NCI-H774 (cell line): ENCODE measurements at places on chromosomes 11 and 22.
A peak's percentile ranks its signal among the peaks of the same experiment; 100 is the strongest.

DNA sequence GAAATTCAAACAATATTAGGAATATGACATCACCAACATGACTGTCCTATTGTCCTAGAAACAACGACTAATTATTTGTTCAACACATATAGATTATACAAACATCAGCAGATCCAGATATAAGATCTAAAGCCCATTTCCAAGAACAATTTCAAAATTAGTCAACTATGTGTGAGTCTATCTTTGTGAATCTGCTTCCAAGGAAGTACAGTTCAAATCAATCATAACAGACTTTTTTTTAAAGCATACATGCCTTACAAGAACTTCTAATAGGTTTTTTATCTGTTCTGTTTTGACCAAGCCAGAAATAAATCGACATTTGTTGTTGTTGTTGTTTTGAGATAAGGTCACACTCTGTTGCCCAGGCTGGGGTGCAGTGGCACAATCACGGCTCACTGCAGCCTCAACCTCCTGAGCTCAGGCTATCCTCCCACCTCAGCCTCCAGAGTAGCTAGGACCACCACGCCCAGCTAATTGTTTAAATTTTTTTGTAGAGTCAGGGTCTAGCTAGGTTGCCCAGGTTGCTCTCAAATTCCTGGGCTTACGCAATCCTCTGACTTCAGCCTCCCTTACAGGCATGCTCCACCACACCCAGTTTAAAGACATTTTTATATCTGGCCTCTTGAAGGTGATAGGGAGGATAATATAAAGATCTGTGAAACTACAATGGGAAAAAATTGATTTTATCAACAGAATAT, 54.8 kb downstream of the DENND5A start:
- no peak for DNase-seq

DNA sequence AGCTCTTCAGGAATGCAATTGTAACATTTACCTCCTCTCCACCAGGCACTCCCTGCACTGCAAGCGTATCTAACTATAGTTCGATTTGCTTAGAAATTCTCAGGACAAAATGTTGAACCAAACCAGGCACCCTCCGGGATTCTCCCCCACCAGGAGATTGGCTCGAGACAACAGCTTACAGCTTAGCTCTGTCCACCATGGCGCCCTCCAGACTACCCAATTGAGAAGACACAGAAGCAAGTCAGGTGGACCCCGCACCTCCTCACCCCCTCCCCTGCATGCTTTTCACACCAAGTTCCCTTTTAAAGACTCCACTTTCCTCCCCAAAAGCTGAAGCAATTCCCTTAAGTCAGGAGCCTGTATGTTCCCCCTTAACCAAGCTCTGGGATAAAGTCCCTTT, 34.7 kb upstream of the RFPL3 start:
- DNase-seq = no peak

- DNase-seq = peak; percentile 30
Observed at GRCh38 chr11:131823772-131824171, 453.4 kb downstream of the NTM start.

DNA sequence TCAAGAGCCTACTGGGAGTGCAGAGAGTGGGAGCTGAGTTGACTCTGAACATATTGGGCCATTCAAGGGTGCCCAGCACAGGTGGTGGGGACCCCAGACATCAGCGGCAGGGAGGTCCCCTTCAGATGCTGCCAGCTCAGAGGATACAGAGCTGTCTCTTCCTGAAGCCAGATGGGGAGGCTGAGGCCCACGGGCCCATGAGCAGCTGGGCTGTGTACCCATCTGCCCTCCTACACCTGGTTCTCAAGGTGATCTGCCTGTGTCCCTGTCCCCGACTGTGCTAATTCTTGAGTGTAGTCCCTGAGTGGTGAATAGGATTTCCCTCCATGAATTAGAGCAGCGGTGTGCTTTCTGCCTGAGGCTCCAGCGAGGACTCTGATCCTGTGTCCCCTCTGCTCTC, 76.3 kb downstream of the MICAL2 start:
- DNase-seq = no peak

DNA sequence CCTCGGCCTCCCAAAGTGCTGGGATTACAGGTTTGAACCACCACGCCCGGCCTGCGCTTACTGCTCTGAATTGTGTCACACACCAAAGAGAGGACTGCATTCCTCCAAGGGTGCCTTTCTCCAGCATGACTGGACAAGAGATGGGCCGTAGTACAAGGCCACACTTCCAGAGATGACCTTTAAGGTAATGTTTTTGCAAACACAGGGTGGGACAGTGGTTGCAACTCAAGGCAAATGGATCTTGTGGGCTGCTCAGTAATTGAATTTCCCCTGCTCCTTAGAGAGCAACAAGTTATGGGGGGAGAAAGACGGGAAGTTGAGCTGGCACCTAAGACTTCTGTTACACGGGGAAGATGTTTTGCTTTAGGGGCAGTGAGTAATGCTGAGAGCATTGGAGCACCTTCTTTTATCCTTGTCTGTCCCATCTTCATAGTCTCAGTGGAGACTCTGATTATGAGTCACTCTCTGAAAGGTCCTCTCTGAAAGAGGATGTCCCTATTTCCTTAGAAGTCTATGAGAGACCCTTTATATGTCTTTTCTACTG, 66.3 kb downstream of the C11orf91 start:
- no peak for DNase-seq

DNA sequence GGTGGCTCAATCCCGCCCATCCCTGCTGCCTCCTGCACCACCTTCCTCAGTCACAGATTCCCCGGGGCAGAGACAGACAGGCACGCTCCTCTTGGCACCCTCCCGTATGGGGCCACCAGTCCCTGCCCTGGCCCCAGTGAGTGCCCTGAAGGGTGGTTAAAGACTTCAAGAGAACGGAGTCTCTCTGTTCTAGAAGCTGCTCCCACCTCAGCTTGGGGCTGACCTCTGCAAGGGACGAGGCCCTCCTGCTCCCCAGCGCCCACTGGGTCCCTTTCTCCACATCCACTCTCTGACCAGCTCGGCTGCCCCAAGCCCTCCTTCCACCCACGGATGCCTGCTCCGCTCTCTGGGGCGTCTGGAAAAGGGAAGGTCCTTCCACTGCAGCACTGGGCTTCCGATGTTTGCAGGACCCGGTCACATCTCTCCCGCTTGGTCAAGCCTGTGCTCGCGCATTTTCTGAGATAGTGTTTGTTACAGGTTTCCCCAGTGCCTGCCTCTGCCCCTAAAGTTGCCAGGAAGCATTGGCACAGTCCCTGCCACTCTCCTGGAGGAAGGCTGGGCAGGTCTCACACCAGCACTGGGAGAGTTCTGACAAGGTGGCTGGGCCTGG, 1487.9 kb downstream of the TBC1D22A start:
- DNase-seq = no peak

- DNase-seq = no peak
Observed at GRCh38 chr22:50621356-50621880, 6.5 kb downstream of the ARSA start.

DNA sequence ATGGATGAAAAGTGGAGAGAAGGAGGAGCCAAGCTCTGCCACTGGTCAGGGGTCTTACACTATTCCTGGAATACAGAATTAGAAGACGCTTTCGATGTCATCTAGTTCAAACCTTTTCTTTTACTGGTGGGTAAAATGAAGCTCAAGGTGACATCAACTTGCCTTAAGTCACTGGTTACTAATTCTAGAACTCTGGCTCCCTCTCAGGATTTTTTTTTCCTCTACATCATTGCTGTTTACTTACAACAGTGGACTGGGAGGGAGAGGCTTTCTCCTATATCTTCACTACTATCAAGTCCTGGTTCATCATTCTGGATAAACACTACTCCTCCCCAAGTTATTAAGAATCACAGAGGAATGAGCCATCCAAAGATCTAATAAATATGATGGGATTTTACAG, 82.9 kb downstream of the ETS1 start:
- DNase-seq = no peak

- DNase-seq = no peak
Observed at GRCh38 chr22:43449831-43450225, 38.0 kb downstream of the MPPED1 start.

GRCh38 chr11:78651923-78652842, 77.5 kb upstream of the NARS2 start:
- no peak for DNase-seq

DNA sequence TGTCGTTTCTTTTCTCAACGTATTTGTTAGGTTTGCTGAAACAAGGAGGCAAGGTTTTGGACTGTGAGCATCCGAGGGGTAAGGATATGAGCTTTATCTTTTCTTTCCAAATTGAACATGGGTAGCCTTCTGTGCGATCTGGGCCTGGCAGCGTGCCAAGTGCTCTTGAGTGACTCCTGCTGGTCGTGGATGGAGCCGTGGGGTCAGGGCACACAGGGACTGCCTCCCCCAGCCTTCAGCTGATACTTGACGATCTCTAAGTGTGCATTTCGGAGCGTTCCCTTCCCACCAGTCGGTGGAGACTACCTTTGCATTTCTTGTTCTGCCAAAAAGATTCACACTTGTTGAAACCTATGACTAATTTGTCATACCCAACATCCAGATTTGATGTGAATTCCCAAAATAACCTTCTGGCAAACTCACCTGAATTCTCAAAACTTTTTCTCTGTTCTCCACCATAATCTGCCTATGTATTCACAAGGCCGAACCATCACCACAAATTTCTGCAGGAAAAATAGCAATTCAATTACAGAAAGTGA, 40.1 kb upstream of the CLMP start:
- DNase-seq = no peak

GRCh38 chr11:8820401-8820800, 90.6 kb upstream of the AKIP1 start:
- DNase-seq = no peak

DNA sequence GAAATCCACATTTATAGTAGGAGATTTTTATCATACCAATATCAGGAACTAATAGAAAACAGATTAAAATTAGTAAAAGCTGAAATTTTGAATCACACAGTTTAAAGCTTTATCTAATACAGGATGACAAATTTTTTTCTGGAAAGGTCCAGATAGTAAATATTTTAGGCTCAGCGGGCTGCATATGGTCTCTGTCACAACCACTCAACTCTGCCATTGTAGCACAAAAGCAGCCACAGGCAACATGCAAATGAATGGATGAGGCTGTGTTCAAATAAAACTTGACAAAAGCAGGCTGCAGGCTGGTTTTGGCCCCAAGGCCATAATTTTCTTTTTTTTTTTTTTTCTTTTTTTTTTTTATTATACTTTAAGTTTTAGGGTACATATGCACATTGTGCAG, 108.2 kb upstream of the CCDC90B start:
- DNase-seq = no peak

DNA sequence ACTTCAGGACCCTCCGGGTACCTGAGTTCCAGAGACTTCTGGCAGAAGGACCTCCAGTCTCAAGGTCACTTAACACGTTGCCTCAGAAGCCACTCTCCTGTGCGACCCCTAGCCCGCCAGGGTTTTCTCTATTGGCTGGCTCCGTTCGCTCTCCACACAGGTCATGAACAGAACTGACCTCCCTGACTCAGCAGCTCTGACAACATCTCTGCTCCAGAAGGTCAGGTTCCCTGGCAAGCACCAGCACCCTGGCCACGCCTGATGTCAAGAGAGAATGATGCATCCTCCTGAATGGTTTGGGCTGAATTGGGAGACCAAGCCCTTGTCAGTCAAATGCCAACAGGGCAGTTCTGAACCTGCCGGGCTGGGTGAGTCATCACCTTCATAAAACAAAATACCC, 84.3 kb upstream of the TMEM45B start:
- DNase-seq = no peak

GRCh38 chr11:57761301-57762234, at the start of gene CTNND1:
Gene CTNND1 (plus strand): TSS chr11:57761802. CDS start chr11:57791479, 29,677 bp downstream.
- peak; percentile 87 for DNase-seq

GRCh38 chr11:81744336-81745116, 989.1 kb downstream of the FAM181B start:
- no peak for DNase-seq

- no peak for DNase-seq
Observed at GRCh38 chr11:40732132-40732531, 727.3 kb downstream of the LRRC4C start.

DNA sequence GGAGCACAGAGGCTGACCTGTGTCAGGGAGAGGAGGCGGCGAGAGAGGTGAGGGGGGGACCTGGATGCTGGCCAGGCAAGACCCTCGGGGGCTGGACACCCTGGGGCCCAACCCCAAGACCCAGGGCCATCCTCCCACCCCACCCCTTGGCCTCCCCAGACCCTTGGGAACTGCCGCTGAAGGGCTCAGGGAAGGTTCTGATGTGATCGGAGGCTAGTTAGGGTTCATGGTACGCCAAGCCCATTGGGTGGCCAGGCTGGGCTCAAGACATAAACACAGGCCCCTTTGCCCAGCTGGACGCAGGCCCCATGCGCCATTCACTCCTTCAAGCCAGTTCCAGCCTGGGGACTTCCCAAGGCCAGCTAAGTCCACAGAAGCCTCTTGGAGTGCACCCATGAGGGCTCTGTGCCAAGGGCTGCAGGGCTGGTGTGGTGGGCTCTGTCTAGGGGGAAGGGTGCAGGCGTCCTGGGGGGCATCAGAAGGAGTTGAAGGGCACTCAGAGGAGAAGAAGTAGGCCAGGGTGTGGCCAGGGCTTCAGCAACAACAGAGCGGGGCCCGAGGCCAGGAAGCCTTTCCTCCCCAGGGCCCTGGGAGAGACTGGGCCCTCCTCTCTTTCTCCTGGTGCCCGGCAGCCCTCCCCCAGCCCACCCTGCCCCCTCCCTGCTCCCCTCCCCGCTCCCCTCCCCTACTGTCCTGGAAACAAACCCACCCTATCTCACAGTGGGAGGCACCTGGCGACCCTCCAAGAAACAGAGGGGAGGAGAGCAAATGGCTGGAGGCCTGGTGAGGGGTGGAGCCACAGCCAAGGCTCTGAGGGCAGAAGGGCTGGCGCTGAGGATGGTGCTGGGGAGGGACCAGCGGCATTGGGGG, 12.9 kb downstream of the TSPAN32 start:
- DNase-seq = no peak

DNA sequence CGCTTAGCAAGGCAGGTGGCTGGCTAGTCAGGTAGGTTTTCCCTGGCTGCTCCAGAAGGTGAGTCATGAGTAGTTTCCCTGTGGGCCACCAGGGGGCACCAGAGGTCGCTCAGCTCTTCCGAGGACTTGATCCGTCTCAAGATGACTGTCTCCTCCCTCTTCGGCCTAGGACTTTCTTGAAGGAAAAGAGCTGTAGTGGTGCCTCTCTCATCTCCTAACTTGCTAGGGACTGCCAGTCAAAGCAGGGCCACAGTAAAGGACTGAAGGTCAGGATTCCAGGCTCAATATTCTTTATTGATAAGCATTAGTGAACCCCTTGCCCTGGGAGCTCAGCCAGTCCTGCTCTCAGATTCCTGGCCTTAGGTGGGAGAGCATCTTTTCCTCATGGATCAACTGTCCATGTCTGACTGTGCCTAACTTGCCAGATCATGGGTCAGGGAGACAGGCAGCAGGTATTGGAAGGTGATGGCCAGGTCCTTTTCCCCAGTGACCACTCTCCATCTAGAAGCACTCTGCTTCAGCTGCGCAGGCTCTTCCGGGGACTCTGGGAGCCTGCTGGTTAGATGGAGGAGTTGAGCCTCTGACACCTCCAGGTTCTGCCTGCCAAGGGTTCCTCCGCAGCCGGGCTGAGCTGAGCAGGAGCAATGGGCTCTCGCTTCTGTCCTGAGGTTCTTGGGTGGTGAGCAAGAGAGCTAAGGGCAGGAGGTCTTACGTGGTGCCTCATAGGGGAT, 1.9 kb downstream of the POLD4 start:
- peak; percentile 28 for DNase-seq
